Vagina (tissue), 2 donors: ENCODE measurements at places on chromosomes 4 and X.

GRCh38 chr4:177308847-177309521 is 690 bp upstream of the NEIL3 start:
- H3K27ac ChIP-seq: no peak overlapping the region
- H3K4me3 ChIP-seq: peak overlapping the region; percentile 61
- no peak for DNase-seq
- H3K27me3 ChIP-seq: no peaks in the 10 kb centered on the region
- no peaks in the 10 kb centered on the region for H3K36me3 ChIP-seq

- H3K4me1 ChIP-seq: no peaks in the 10 kb centered on the region
- DNase-seq: no peak
- H3K27me3 ChIP-seq: no peaks in the 10 kb centered on the region
- H3K36me3 ChIP-seq: no peaks in the 10 kb centered on the region
- no peak overlapping the region for H3K4me3 ChIP-seq
- no peak overlapping the region for H3K27ac ChIP-seq
Measured at GRCh38 chr4:149211876-149212275, 603.8 kb downstream of the IQCM start.

DNA sequence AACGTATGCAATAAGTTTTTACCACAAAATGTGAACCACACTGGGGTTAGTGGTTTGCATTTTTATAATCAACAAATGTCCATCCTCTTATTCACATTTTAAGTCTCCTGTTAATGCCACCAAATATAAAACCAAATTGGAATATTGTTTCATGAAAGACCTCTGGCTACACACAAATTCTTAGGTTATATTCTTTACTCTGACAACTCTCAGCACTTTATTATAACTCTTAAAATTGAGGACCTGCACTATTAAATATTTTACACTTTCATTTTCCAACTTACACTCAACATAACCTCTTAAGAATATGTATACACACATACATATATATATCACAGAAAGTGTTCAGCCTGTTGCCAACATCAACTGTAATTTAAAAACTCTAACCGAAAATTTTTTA is 2.8 kb downstream of the PDE5A start:
- H3K27me3 ChIP-seq: no peaks in the 10 kb centered on the region
- peaks cover 28% of the 10 kb centered on the region for H3K4me1 ChIP-seq
- H3K4me3 ChIP-seq: peak overlapping the region; percentile 85
- H3K36me3 ChIP-seq: no peaks in the 10 kb centered on the region
- no peak for DNase-seq

GRCh38 chr4:1309261-1310010 is 19.7 kb downstream of the MAEA start:
- H3K27ac ChIP-seq: peak overlapping the region; percentile 51
- peak; percentile 93 for DNase-seq
- peaks cover 20% of the 10 kb centered on the region for H3K36me3 ChIP-seq
- peak overlapping the region; percentile 52 for H3K4me3 ChIP-seq
- no peaks in the 10 kb centered on the region for H3K27me3 ChIP-seq
- peaks cover 59% of the 10 kb centered on the region for H3K4me1 ChIP-seq

- H3K27ac ChIP-seq: no peak overlapping the region
- H3K4me1 ChIP-seq: no peaks in the 10 kb centered on the region
- no peak for DNase-seq
- H3K27me3 ChIP-seq: no peaks in the 10 kb centered on the region
- H3K4me3 ChIP-seq: no peak overlapping the region
Measured at GRCh38 chrX:15158736-15159406, 111.0 kb downstream of the ASB9 start.

DNA sequence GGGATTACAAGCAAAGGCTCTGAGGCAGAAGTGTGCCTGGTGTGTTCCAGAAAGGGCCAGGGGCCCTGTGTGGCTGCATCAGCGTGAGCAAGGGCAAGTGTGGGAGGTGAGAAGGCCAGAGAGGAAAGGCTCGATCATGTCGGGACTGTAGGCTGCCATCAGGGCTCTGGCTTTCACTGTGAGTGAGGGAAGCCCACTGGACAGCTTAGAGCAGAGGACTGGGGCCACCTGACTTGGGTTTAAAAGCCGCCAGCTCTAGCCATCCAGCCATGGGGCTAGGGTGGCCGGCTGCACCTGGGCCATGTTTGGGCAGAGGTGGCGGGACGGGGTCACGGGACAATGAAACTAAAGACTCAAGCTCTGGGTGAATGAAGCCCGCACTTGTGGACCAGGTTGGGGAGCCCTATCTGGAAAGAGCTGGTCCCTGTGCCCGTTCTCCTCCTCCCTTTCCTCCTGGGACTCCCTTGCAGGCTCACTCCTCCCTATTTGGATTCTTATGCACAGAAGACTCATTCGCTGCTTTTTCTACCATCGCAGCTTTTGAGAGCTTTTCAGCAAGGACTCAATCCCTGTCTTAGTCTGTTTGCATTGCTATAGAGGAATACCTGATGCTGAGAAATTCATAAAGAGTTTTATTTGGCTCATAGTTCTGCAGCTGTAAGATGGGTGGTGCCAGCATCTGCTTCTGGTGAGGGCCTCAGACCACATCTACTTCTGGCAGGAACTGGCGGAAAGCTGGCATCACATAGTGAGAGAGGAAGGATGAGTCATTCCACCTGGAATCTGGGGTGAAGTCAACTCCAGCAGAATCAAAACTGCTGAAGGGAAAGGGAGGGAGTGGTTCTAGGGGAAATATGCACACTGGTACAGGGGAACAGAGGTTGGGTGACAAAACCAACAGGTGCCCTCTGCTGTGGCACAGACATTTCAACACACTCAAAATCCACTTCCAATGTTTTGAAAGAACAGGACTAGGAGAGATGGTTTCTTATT is 15.3 kb downstream of the CTAG1B start:
- H3K4me3 ChIP-seq: no peak overlapping the region
- no peaks in the 10 kb centered on the region for H3K27me3 ChIP-seq
- no peak for DNase-seq
- H3K36me3 ChIP-seq: no peaks in the 10 kb centered on the region
- H3K27ac ChIP-seq: no peak overlapping the region

- no peak overlapping the region for H3K4me3 ChIP-seq
- no peaks in the 10 kb centered on the region for H3K27me3 ChIP-seq
- no peak for DNase-seq
- no peaks in the 10 kb centered on the region for H3K4me1 ChIP-seq
- H3K27ac ChIP-seq: no peak overlapping the region
Measured at GRCh38 chr4:176011529-176011928, 54.1 kb upstream of the WDR17 start.

DNA sequence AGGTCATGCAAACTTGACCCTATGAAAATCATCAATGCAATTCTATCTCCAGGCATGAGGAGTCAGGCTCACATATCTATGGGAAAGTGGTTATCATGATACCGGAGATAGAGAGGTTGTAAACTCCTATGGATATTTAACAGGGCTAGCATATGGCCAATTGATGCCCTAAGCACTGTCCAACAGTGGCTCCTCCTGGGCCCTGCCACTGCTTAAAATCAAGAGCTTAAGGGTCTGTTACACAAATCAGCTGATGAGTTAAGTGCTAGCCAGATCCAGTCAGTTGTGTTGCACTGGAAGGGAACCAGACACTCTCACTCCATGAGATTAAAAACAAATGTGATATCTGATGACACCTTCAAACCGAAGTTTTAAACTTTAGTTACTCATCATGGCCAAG is 337.6 kb downstream of the STIM2 start:
- no peaks in the 10 kb centered on the region for H3K4me1 ChIP-seq
- DNase-seq: no peak

- H3K27ac ChIP-seq: no peak overlapping the region
- DNase-seq: no peak
- H3K4me1 ChIP-seq: peaks cover 35% of the 10 kb centered on the region
Measured at GRCh38 chr4:123557857-123558536, 161.4 kb downstream of the SPRY1 start.

DNA sequence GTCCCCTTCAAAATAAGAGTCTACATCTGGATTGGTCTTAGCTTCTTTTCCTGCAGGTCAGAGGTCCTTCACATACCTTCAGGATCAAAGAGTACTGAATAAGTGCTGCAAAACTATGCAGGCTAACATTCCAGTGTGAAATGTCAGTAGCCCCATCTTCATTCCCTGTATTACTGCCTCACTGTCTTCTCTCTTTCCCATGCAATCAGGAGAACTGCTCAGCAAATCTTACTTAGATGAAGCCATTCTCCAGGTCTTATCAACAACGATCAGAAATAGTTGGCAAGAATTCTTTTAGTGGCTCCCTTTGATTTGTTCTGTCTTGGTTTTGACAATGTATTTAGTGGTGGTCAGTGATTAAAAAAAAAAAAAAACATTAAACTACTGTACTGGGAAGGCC is 26.0 kb upstream of the IQCM start:
- no peaks in the 10 kb centered on the region for H3K27me3 ChIP-seq
- no peak for DNase-seq
- no peaks in the 10 kb centered on the region for H3K4me1 ChIP-seq
- H3K4me3 ChIP-seq: no peak overlapping the region
- H3K27ac ChIP-seq: no peak overlapping the region

GRCh38 chr4:80465238-80465637 is 129.7 kb downstream of the CFAP299 start:
- no peaks in the 10 kb centered on the region for H3K27me3 ChIP-seq
- no peaks in the 10 kb centered on the region for H3K4me1 ChIP-seq
- no peaks in the 10 kb centered on the region for H3K36me3 ChIP-seq
- no peak overlapping the region for H3K27ac ChIP-seq
- DNase-seq: no peak
- H3K4me3 ChIP-seq: no peak overlapping the region

GRCh38 chr4:101177154-101177553 is 170.2 kb downstream of the PPP3CA start:
- H3K27ac ChIP-seq: no peak overlapping the region
- H3K4me3 ChIP-seq: no peak overlapping the region
- no peaks in the 10 kb centered on the region for H3K36me3 ChIP-seq
- no peaks in the 10 kb centered on the region for H3K27me3 ChIP-seq
- DNase-seq: no peak

GRCh38 chrX:153636716-153637115 is 10.3 kb upstream of the DUSP9 start:
- DNase-seq: no peak
- no peak overlapping the region for H3K4me3 ChIP-seq
- no peak overlapping the region for H3K27ac ChIP-seq
- H3K27me3 ChIP-seq: no peaks in the 10 kb centered on the region
- no peaks in the 10 kb centered on the region for H3K4me1 ChIP-seq
